Inflammatory macrophage treated with lipopolysaccharide for 4 hours (primary cell): ENCODE measurements at places on chromosomes 2 and 18.

- DNase-seq: no peak
These were observed 94.9 kb downstream of the SPHKAP start for GRCh38 chr2:228086561-228086960.

- no peak for DNase-seq
These were observed 62.5 kb upstream of the CYP1B1 start for GRCh38 chr2:38138419-38138818.

DNA sequence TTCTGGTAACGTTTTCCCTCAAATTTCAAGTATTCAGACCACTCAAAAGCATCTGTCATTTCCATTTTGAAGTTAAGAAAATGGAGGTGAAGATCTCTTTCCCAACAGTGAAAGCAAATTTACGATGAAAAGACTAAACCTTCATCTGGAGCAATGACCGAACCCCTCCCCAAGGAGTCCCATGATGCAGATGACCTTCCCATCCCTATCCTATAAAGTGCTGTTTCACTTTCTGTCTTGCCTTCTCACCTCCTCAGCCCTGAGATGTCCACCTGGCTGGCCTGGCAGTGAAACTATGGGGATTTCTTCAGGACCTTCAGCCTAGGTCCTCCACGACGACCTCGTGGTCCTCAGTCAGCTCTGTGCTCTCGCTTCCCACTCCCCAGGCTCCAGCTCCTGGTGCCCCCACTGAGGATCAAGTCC is 925 bp upstream of the NPC1 start:
- DNase-seq: peak; percentile 50

DNA sequence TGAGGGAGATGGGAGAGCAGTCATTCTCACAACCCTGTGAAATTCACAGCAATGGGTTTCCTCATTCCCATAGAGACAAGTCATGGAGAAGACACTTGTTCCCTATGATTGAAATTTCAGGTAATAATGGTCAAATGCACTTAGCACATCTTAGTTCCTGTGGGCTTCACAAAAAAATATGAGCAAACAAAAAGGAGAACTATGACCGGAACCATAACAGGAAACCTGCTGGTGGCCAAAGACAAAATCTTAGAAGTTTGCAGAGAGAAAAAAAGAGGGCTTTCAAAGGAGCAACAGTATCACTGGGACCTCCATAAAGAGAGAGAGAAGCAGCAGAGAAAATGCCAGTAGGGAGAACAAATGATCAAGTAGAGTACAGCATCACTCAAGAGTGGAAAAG is 138.9 kb upstream of the APCDD1 start:
- peak; percentile 7 for DNase-seq

DNA sequence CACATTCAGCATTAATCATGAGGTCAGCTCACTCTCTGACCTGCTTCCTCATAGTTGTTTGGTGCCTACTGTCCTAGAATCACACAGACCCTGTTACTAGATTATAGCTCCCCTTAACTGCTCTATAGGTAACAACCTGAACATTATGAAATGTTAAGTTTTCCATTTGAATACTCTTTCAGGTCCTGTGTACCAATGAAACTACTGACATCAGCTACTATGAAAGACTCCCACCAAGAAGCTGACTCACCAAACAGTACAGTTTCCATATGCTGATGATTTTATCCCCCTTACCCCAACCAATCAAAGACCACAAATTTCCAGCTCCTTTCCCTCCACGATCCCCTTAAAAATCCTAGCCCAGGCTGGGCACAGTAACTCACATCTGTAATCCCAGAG is 56.3 kb downstream of the SRBD1 start:
- DNase-seq: no peak
